ENCODE measurements at places on chromosomes 7 and 10.

GRCh38 chr7:92691578-92691977 lies 101.4 kb upstream of the FAM133B start:
- H3K4me1 ChIP-seq: peaks cover 23% of the 10 kb centered on the region
- H3K36me3 ChIP-seq: no peaks in the 10 kb centered on the region
- no peak for DNase-seq
- peak overlapping the region; percentile 94 for H3K27ac ChIP-seq
- H3K27me3 ChIP-seq: no peaks in the 10 kb centered on the region

GRCh38 chr10:127492607-127493250 lies 56.4 kb upstream of the NPS start:
- H3K4me1 ChIP-seq: no peaks in the 10 kb centered on the region
- no peak overlapping the region for H3K4me3 ChIP-seq
- no peak for DNase-seq
- no peaks in the 10 kb centered on the region for H3K36me3 ChIP-seq
- no peak overlapping the region for H3K27ac ChIP-seq

- H3K4me1 ChIP-seq: peaks cover 3% of the 10 kb centered on the region
- peak overlapping the region; percentile 34 for H3K27ac ChIP-seq
- H3K27me3 ChIP-seq: no peaks in the 10 kb centered on the region
- DNase-seq: no peak
- no peak overlapping the region for H3K4me3 ChIP-seq
- H3K36me3 ChIP-seq: no peaks in the 10 kb centered on the region
These were observed 160.7 kb downstream of the MAD1L1 start for GRCh38 chr7:2072042-2072441.

- H3K4me1 ChIP-seq: no peaks in the 10 kb centered on the region
- H3K27ac ChIP-seq: no peak overlapping the region
- no peaks in the 10 kb centered on the region for H3K27me3 ChIP-seq
These were observed 485.1 kb downstream of the SEMA3D start for GRCh38 chr7:84701524-84702306.

- no peak overlapping the region for H3K4me3 ChIP-seq
- peaks cover 31% of the 10 kb centered on the region for H3K27me3 ChIP-seq
These were observed 63.7 kb upstream of the LAMB4 start for GRCh38 chr7:108193594-108194498.

- H3K27me3 ChIP-seq: no peaks in the 10 kb centered on the region
- H3K4me1 ChIP-seq: peaks cover 12% of the 10 kb centered on the region
- no peaks in the 10 kb centered on the region for H3K36me3 ChIP-seq
- no peak for DNase-seq
- no peak overlapping the region for H3K4me3 ChIP-seq
These were observed 109.8 kb downstream of the INPP5A start for GRCh38 chr10:132647424-132647823.

- no peak overlapping the region for H3K4me3 ChIP-seq
- H3K36me3 ChIP-seq: peaks cover 2% of the 10 kb centered on the region
- peaks cover 4% of the 10 kb centered on the region for H3K4me1 ChIP-seq
- no peak for DNase-seq
These were observed 144.2 kb upstream of the RNF32 start for GRCh38 chr7:156496363-156496769.

DNA sequence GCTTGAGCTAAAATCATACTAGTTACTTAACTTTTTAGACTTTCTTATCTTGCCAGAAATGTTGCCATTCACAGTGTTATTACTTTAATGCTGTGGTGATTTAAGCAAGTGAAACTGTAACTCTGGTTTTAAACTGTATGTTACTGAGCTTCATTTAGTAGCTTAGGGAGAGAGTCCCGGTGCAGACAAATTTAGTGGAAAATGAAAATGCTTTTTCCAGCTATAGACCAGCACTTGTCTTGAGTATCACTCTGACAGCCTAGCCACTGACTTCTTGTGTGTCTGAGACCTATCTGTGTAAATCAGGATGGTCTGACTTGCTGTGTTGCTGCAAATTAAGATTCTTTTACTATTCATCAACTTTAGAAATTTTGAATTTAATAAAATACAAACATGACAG lies 200.8 kb downstream of the CACNB2 start:
- H3K27me3 ChIP-seq: peaks cover 7% of the 10 kb centered on the region
- no peaks in the 10 kb centered on the region for H3K36me3 ChIP-seq
- H3K27ac ChIP-seq: no peak overlapping the region
- H3K4me1 ChIP-seq: no peaks in the 10 kb centered on the region
- no peak for DNase-seq
- H3K4me3 ChIP-seq: no peak overlapping the region

GRCh38 chr7:110130669-110131068 lies 960.3 kb upstream of the LRRN3 start:
- H3K4me1 ChIP-seq: peaks cover 2% of the 10 kb centered on the region
- no peak overlapping the region for H3K4me3 ChIP-seq
- no peaks in the 10 kb centered on the region for H3K36me3 ChIP-seq
- DNase-seq: no peak
- no peak overlapping the region for H3K27ac ChIP-seq

GRCh38 chr10:124587811-124588211 lies 126.2 kb downstream of the LHPP start:
- DNase-seq: no peak
- peaks cover 2% of the 10 kb centered on the region for H3K4me1 ChIP-seq
- no peak overlapping the region for H3K27ac ChIP-seq
- H3K4me3 ChIP-seq: no peak overlapping the region

GRCh38 chr7:11436773-11437524 lies 395.0 kb downstream of the THSD7A start:
- no peak for DNase-seq
- peaks cover 3% of the 10 kb centered on the region for H3K4me1 ChIP-seq
- no peaks in the 10 kb centered on the region for H3K27me3 ChIP-seq

- no peak overlapping the region for H3K27ac ChIP-seq
- no peaks in the 10 kb centered on the region for H3K27me3 ChIP-seq
- peaks cover 15% of the 10 kb centered on the region for H3K4me1 ChIP-seq
- DNase-seq: no peak
- H3K36me3 ChIP-seq: peaks cover 5% of the 10 kb centered on the region
These were observed 5.3 kb upstream of the KCNIP2 start for GRCh38 chr10:101848894-101849351.

DNA sequence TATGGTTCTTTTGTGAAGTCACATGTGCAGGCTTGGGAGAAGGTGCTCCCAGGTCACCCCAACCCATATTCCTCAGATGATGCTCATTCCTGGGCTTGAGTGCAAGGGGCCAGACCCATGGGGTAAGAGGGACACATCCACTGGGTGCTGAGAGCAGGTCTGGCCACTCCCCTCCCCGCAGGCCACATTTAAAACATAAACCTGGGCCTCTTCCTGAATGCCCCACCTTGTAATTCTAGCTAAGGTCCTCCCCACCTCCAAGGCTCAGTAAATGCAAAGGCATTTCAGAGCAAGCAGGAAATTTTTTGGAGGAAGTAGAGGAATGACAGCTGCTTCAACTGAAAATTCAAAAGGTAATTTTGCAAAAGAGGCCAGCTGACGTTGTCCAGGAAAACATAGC lies 172.5 kb downstream of the ARHGAP21 start:
- H3K4me1 ChIP-seq: no peaks in the 10 kb centered on the region
- H3K27me3 ChIP-seq: peaks cover 20% of the 10 kb centered on the region
- no peaks in the 10 kb centered on the region for H3K36me3 ChIP-seq
- no peak overlapping the region for H3K4me3 ChIP-seq
- H3K27ac ChIP-seq: no peak overlapping the region

- DNase-seq: no peak
- no peak overlapping the region for H3K4me3 ChIP-seq
- no peaks in the 10 kb centered on the region for H3K27me3 ChIP-seq
- no peaks in the 10 kb centered on the region for H3K36me3 ChIP-seq
These were observed 29.1 kb upstream of the DGKB start for GRCh38 chr7:14931511-14932215.

- H3K27ac ChIP-seq: no peak overlapping the region
- H3K4me3 ChIP-seq: no peak overlapping the region
- no peak for DNase-seq
- H3K36me3 ChIP-seq: no peaks in the 10 kb centered on the region
These were observed 201.6 kb upstream of the MEOX2 start for GRCh38 chr7:15888090-15888489.

DNA sequence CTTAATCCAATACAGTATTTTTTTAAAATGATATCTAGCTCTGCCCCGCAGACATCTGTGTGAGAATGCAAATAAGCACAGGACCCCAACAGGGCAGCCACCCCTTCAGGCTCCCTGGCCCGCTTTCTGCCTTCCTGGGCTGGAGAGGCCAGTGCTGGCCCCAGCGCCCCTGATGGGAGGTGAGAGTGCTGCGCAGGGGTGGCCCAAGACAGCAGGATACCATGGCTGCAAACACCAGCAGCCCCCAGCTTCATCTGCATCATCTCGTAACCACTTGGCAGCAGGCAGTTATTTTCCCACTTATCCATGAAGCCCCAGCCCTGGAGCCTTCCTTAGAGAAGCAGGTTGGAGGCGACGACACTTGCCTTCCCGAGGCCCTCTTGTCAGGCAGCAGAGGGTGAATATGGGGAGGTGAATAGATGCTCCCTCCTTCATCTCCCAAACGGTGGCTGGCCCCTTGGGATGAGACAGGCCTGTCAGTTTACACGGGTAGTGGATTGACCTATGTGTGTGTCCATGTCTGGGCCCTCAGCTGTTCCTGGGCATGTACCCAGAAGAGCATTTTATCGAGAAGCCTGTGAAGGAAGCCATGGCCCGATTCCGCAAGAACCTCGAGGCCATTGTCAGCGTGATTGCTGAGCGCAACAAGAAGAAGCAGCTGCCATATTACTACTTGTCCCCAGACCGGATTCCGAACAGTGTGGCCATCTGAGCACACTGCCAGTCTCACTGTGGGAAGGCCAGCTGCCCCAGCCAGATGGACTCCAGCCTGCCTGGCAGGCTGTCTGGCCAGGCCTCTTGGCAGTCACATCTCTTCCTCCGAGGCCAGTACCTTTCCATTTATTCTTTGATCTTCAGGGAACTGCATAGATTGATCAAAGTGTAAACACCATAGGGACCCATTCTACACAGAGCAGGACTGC lies 71.2 kb downstream of the ALOX5 start:
- H3K36me3 ChIP-seq: no peaks in the 10 kb centered on the region
- H3K27ac ChIP-seq: no peak overlapping the region
- no peak for DNase-seq
- no peak overlapping the region for H3K4me3 ChIP-seq
- H3K4me1 ChIP-seq: peaks cover 2% of the 10 kb centered on the region
- H3K27me3 ChIP-seq: no peaks in the 10 kb centered on the region

- H3K36me3 ChIP-seq: no peaks in the 10 kb centered on the region
- peaks cover 3% of the 10 kb centered on the region for H3K4me1 ChIP-seq
- H3K4me3 ChIP-seq: no peak overlapping the region
- peaks cover 19% of the 10 kb centered on the region for H3K27me3 ChIP-seq
These were observed 30.7 kb upstream of the INPP5A start for GRCh38 chr10:132506711-132507408.

- no peak for DNase-seq
- H3K4me3 ChIP-seq: no peak overlapping the region
- H3K36me3 ChIP-seq: peaks cover 10% of the 10 kb centered on the region
- no peaks in the 10 kb centered on the region for H3K27me3 ChIP-seq
- peaks cover 2% of the 10 kb centered on the region for H3K4me1 ChIP-seq
These were observed 44.3 kb downstream of the CCDC71L start for GRCh38 chr7:106616708-106617051.

GRCh38 chr7:120989257-120990220 lies 1.0 kb downstream of the CPED1 start:
- H3K27ac ChIP-seq: no peak overlapping the region
- H3K4me1 ChIP-seq: peaks cover 11% of the 10 kb centered on the region
- no peaks in the 10 kb centered on the region for H3K36me3 ChIP-seq
- H3K4me3 ChIP-seq: no peak overlapping the region
